ENCODE measurements at places on chromosomes 6 and 20. TPM values are rescaled to one million over a fixed set of nuclear protein-coding genes. Genes with fewer than 3 reads are reported as not detected.

DNA sequence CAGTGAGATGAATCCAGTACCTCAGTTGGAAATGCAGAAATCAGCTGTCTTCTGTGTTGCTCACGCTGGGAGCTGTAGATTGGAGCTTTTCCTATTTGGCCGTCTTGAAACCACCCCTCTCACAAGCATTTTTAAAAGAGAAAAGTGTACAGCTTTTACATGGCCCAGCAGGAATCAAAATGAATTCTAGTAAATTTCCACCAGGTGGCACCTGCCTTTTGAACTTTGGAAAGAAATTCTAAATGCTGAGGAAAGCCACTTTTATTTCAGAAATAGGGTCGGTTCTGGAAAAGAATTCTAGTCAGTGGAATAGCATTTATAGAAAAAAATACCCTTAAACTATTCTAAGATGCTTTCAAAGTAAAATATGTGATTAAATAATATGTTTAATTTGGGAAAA is 647.8 kb downstream of the CD109 start:
- H3K27ac ChIP-seq: no peak overlapping the region
- no peaks in the 10 kb centered on the region for H3K4me1 ChIP-seq
- peak; percentile 36 for DNase-seq
- H3K36me3 ChIP-seq: no peaks in the 10 kb centered on the region

- no peaks in the 10 kb centered on the region for H3K36me3 ChIP-seq
- H3K4me1 ChIP-seq: peaks cover 70% of the 10 kb centered on the region
- no peaks in the 10 kb centered on the region for H3K27me3 ChIP-seq
- H3K27ac ChIP-seq: peak overlapping the region; percentile 74
- no peak for DNase-seq
These were observed 145.2 kb downstream of the CEBPB start for GRCh38 chr20:50335866-50336265.

GRCh38 chr6:36594816-36595643 is 868 bp downstream of the SRSF3 start:
- DNase-seq: peak; percentile 21
- H3K4me3 ChIP-seq: peak overlapping the region; percentile 95

GRCh38 chr6:18978337-18979128 is 591.4 kb downstream of the RNF144B start:
- no peak for DNase-seq
- no peaks in the 10 kb centered on the region for H3K27me3 ChIP-seq
- no peak overlapping the region for H3K4me3 ChIP-seq

DNA sequence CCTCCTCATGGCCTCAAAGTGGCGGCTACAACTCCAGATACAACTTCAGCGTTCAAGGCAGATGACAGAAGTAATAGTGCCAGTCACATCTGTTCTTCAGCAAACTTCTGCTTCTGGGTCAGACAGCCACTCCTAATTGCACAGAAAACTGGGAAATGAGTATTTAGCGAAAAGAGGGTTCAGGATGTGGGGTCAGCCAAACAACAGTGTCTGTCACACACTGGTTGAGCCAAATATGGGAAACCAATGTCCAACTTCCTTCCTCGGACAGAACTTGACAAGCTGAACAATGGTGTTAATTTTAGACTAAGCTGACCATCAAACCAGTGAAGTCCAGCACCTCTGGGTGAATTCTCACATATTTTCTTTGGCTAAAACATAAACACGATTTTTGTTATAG is 22.1 kb downstream of the NUDT3 start:
- no peaks in the 10 kb centered on the region for H3K36me3 ChIP-seq
- no peak overlapping the region for H3K4me3 ChIP-seq
- H3K27ac ChIP-seq: no peak overlapping the region
- H3K4me1 ChIP-seq: peaks cover 20% of the 10 kb centered on the region

GRCh38 chr20:21490105-21490504 is 23.8 kb downstream of the NKX2-2 start:
- no peaks in the 10 kb centered on the region for H3K36me3 ChIP-seq
- H3K4me3 ChIP-seq: no peak overlapping the region
- peaks cover 20% of the 10 kb centered on the region for H3K27me3 ChIP-seq
- no peak overlapping the region for H3K27ac ChIP-seq
- no peaks in the 10 kb centered on the region for H3K4me1 ChIP-seq
- DNase-seq: no peak

- no peaks in the 10 kb centered on the region for H3K4me1 ChIP-seq
- no peak overlapping the region for H3K4me3 ChIP-seq
- H3K36me3 ChIP-seq: no peaks in the 10 kb centered on the region
- H3K27ac ChIP-seq: no peak overlapping the region
- H3K27me3 ChIP-seq: peaks cover 66% of the 10 kb centered on the region
- peak; percentile 78 for DNase-seq
These were observed 3.0 kb upstream of the DLGAP4 start for GRCh38 chr20:36303020-36303595.

- no peaks in the 10 kb centered on the region for H3K36me3 ChIP-seq
- H3K27me3 ChIP-seq: no peaks in the 10 kb centered on the region
- no peak overlapping the region for H3K27ac ChIP-seq
- no peak overlapping the region for H3K4me3 ChIP-seq
These were observed 48.4 kb downstream of the PHACTR2 start for GRCh38 chr6:143726015-143726647.

GRCh38 chr6:72811971-72812421 is 190.1 kb downstream of the KCNQ5 start:
- no peak for DNase-seq
- no peak overlapping the region for H3K27ac ChIP-seq
- H3K36me3 ChIP-seq: no peaks in the 10 kb centered on the region
- H3K27me3 ChIP-seq: no peaks in the 10 kb centered on the region
- peaks cover 17% of the 10 kb centered on the region for H3K4me1 ChIP-seq

DNA sequence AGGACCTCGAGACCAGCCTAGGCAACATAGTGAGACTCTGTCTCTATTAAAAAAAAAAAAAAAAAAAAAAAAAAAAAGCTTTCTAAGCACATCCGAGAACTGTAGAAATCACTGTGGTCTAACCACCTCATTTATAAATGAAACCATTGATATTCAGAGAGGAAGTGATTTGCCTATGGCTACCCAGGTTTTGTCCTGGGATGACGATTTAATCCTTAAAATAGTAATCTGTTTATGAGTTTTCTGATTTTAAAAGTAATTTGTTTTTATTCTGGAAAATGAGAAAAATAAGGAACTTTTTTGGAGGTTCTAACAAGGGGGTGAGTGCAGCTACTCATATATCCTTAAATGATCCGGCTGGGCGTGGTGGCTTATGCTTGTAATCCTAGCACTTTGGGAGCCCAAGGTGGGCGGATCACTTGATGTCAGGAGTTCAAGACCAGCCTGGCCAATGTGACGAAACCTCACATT is 6.5 kb upstream of the BTN3A2 start:
- no peaks in the 10 kb centered on the region for H3K36me3 ChIP-seq
- no peak for DNase-seq
- no peak overlapping the region for H3K27ac ChIP-seq
- H3K4me1 ChIP-seq: no peaks in the 10 kb centered on the region
- no peaks in the 10 kb centered on the region for H3K27me3 ChIP-seq
- no peak overlapping the region for H3K4me3 ChIP-seq

DNA sequence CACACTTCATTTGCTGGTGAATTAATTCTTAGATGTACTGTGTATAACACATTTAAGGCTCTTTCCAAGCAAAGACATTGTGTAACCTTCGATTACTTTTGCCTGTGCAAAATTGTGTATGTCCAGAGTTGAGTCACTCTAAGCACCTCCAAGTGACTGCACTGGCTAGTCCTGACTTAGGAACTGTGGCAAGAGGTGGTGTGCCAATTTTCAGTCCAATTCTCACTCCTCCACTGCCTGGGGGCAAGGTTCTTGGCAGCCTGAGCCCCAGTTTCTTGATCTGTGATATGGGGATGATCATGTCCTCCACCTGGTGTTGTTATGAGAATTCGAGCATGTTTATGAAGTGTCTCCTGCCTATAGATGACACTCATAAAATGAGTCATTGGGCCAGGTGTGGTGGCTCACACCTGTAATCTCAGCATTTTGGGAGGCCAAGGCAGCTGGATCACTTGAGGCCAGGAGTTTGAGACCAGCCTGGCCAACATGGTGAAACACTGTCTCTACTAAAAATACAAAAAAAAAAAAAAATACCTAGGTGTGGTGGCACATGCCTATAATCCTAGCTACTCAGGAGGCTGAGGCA is 105.3 kb upstream of the CDYL start:
- no peaks in the 10 kb centered on the region for H3K36me3 ChIP-seq
- no peak overlapping the region for H3K27ac ChIP-seq
- no peak overlapping the region for H3K4me3 ChIP-seq

GRCh38 chr6:54865091-54865631 is 18.6 kb downstream of the FAM83B start:
- H3K27me3 ChIP-seq: no peaks in the 10 kb centered on the region
- H3K4me1 ChIP-seq: no peaks in the 10 kb centered on the region
- no peak for DNase-seq
- H3K27ac ChIP-seq: no peak overlapping the region
- no peak overlapping the region for H3K4me3 ChIP-seq

DNA sequence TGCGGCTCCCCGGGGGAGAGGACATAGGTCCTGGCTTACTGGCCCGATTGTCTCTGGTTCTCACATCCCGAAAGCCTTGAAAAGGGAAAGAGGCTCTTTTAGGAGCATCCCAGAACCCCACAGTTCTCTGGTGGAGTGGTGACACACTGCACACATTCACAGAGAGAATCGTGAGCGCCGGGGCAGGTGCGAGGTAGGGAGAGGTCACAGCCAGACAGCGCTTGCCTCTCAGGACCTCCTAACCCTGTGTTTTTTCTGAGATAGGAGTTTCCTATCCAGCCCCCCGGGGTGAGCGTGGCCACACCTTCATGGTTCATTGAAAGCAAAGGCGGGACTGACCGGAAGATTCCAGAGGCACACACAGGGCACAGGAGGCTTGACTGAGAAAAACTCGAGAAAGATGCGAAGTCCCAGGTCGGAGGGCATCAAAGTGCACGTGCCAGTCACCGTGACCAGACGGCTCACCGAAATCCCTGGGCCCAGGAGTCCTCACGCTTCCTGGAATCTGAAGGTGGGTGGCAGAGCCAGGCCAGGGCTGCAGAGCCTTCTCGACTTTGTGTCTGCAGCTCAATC is 46.5 kb upstream of the FRMD1 start:
- H3K4me3 ChIP-seq: no peak overlapping the region
- no peaks in the 10 kb centered on the region for H3K4me1 ChIP-seq
- DNase-seq: no peak
- no peak overlapping the region for H3K27ac ChIP-seq
- no peaks in the 10 kb centered on the region for H3K36me3 ChIP-seq
- no peaks in the 10 kb centered on the region for H3K27me3 ChIP-seq

- DNase-seq: no peak
- H3K27ac ChIP-seq: no peak overlapping the region
- H3K4me3 ChIP-seq: no peak overlapping the region
- H3K27me3 ChIP-seq: no peaks in the 10 kb centered on the region
- no peaks in the 10 kb centered on the region for H3K36me3 ChIP-seq
- no peaks in the 10 kb centered on the region for H3K4me1 ChIP-seq
These were observed 15.7 kb upstream of the DNAAF9 start for GRCh38 chr20:3423126-3423525.

GRCh38 chr6:3019065-3019464 is 19.4 kb downstream of the NQO2 start:
- peaks cover 8% of the 10 kb centered on the region for H3K36me3 ChIP-seq
- H3K27me3 ChIP-seq: no peaks in the 10 kb centered on the region
- no peak for DNase-seq
- peaks cover 3% of the 10 kb centered on the region for H3K4me1 ChIP-seq
- H3K4me3 ChIP-seq: no peak overlapping the region

DNA sequence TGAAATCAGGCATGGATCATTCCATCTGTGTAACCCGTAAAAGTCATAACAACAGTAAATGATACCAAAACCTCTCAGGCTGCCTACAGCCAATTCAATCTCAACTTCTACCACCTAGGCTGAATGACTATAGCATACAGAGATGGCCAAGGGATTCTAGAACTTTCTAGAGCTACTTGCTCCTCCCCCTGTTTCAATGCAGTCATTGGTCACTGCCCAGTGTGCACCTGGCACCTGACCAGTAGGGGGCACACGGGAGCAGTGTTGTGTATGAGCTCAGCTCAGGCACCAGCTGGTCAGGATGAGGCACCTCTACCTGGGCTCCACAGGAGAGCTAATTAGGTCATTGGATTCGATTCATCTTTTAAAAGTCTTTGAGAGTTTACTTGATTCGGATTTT is 86.2 kb downstream of the PLEKHG1 start:
- no peak overlapping the region for H3K4me3 ChIP-seq
- H3K27me3 ChIP-seq: peaks cover 6% of the 10 kb centered on the region
- H3K36me3 ChIP-seq: no peaks in the 10 kb centered on the region
- DNase-seq: no peak
- no peaks in the 10 kb centered on the region for H3K4me1 ChIP-seq

DNA sequence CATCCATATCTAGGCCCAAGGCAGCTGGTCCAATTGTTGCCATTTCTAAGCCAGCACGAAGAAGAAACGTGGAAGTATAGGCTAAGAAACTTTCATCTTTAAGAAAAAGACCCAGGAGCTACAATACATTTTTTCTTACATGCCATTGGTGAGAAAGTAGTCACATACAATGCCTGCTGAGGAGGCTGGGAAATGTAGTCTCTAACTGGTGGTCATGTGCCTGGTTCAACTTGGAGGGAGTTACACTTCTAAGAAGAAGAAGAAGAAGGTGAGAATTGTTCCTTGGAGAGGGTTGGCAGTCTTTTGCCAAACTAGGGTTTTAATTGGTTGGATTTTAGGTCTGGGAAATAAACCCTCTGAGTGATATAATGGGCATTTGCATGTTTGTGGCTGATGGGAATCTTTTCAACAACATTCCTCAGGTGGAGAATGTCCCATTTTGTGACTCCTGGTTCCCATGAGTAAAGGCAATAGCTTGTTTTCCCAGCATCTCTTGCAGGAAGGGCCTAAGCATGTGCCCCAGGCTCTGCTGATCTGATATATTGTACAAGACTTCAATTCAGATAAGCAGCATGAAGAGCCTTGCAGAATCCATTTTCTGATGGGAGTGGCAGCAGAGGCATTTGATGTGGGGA is 47.0 kb upstream of the PREP start:
- no peak overlapping the region for H3K4me3 ChIP-seq
- H3K27me3 ChIP-seq: no peaks in the 10 kb centered on the region

GHRH gene
- total RNA-seq: not detected

CASS4 gene
- under 0.01 TPM for total RNA-seq

Data from osteoblast (primary cell).